ENCODE measurements at places on chromosomes 11 and 22.

GRCh38 chr11:120335556-120335907 is 681 bp upstream of the ARHGEF12 start:
- no peak for DNase-seq

DNA sequence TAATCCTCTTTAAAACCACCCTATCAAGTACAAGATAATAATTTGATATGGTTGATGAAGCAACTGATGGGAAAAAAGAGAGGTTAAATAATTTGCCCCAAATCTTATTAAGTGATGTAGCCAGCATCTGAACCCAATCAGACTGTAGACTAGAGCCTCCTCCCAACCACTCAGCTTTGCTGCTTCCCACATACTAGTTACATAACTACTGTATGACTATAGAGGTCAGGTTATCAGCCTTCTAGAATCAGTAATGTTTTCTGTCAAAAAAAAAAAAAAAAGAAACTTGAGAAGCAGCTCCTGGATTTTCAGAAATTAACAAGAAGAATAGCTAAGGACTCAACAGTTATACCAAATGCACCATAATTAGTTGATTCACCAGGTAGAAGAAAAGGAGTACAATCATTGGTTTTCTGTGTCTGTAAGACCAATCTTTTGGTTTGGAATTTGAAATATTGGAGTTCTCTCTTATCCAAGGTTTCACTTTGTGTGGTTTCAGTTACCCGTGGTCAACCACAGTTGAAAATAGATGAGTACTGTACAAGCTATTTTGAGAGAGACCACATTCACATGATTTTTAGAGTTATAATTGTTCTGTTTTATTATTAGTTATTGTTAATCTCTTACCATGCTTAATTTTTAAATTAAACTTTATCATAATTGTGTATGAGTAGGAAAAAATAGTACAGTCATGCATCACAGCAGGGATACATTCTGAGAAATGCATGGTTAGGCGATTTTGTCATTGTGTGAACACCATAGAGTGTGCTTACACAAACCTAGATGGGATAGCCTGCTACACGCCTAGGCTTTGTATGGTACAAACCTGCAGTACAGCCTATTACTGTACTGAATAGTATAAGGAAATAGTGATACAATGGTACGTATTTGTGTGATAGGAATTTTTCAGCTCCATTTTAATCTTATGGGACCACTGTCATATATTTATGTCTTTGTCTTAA is 72.2 kb downstream of the PDHX start:
- no peak for DNase-seq

GRCh38 chr22:28973352-28973751 is 88.3 kb downstream of the C22orf31 start:
- DNase-seq: no peak

DNA sequence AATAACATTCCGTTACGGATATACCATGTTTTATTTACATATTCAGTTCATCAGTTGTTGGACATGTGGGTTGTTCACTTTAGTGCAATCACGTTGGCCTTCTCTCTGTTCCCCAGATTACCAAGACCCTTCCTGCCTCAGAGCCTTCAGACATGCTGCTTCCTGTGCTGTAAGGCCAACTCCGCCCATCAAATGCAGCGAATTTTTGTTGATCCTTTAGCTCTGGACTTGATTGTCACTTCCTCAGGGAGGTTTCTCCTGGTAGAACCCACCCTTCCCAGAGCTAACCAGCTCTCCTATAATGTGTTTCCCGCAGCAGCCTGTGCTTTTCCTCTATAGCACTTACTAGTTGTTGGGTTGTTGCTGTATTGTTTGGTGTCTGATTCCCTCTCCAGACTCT is 39.4 kb downstream of the SWAP70 start:
- DNase-seq: no peak

GRCh38 chr11:12862696-12863469 is 146.2 kb upstream of the RASSF10 start:
- DNase-seq: no peak
